ENCODE measurements at places on chromosomes 6 and 20.

DNA sequence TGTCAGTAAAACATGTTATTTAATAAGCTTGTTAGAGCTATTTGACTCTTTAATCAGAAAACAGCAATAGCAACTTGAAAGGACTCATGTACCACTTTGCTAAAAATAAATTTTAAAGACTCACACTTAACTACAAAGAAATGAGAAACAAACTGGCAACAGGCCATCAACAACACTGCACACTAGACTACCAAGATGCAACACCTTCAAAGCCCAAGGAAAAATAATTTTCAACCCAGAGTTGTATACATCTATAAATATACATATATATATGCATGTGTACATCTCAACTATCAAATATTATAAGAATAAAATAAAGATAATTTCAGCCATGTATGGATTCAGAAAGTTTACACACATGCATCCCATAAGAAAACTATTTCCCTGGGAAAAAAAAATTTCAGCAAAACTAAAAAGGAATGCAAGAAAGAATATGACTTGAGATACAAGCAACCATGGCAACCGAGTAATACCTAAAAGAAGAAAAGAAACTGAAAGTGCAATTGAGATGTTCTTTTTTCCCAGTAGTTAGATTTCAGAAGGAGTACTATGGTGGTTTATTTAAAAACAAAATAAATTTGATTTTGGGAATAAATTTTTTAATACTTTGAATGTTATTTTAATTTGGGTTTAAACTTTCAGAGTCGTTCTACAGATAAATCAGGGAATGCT is 303.8 kb downstream of the UBE3D start:
- no peak for DNase-seq

DNA sequence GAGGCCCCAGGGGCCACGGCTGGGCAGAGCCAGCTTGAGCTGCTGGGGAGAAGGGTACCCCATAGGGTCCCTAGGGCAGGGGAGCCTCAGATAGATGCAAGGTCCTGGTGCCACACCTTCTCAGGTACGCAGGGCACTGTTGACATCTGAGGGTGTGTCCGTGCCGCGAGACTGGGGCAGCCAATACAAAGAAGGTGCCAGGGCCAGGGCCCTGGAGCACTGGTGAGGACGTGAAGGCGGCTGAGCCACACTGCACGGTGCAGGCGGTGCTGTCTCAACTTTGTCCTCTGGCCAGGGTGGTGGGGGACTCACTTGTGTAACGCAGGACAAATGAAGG is 649 bp upstream of the LRRC73 start:
- DNase-seq, result no peak

- DNase-seq, result no peak
Observed at GRCh38 chr6:34142061-34142998, 3.6 kb downstream of the GRM4 start.

- no peak for DNase-seq
Observed at GRCh38 chr6:415087-415486, 23.5 kb downstream of the IRF4 start.

DNA sequence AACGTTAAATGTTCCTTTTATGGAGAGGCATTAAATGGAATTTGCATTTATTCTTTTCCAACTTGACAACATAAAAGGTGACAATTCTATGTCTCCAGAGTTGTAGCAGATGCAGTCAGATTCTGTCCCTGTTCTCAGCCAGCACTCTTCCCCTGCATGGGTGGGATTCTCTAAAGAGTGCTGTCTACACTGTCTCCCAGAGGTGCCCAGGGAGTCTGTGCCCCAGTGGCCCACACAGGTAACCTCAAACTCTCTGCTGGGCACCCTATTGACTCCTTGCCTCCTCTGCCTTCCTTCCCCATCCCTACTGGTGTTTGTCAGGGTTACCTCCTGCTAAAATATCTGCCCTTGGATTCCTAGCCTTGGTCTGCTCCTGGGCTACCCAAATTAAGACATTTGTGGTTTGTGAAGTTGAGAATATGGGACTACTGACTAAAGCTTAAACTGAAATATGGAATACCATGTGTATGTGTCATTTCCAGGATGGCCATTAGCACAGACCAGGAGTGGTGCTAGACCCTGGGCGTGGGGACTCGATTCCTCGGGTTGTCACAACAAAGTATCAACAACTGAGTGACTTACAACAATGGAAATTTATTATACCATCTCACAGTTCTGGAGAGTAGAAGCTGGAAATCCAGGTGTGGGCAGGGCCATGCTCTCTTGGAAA is 284.7 kb downstream of the CDH26 start:
- DNase-seq, result no peak
